Thymus (tissue), 14 donors: ENCODE measurements at places on chromosomes 3 and 15. TPM values are rescaled to one million over a fixed set of nuclear protein-coding genes. Genes with fewer than 3 reads are reported as not detected.

The VGLL3 gene
- total RNA-seq, result 0.24 TPM

The MORC1 gene
- total RNA-seq, result 0.05 TPM

- no peaks in the 10 kb centered on the region for H3K36me3 ChIP-seq
- no peaks in the 10 kb centered on the region for H3K4me1 ChIP-seq
- H3K27ac ChIP-seq, result no peak overlapping the region
- H3K27me3 ChIP-seq, result no peaks in the 10 kb centered on the region
- no peak for DNase-seq
Measured at GRCh38 chr3:67431887-67432286, 222.5 kb downstream of the SUCLG2 start.

DNA sequence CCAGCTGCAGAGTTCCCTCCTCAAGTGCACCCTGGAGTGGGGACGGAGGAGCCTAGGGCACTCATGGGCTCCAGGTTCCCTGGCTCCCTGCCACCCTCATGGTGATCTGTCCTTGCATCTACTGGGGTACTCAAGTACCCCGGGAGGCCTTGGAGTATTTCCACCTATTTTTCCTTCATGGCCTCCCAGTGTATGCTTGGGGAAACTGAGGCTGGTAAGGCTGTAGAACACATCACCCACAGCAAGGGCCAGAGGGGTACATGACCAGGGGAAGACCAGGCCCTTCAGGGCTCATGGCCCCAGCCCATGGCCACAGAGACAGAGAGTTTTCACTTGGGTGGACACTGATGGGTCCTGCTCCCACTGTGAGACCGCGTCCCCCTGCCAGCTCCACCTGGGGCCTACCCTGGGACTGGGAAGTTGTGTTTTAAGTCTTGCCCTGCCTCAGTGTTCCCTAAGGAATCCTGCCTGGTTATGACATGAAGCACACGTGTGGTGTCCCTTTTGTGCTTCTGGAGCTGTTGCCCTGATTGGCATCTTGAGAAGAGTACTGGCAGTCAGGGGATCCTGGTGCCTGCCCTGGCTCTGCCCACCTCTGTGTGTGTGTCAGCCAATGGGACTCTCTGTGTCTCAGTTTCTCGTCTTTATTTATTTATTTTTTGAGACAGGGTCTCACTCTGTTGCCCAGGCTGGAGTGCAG lies 132.8 kb downstream of the TJP1 start:
- DNase-seq, result no peak
- no peaks in the 10 kb centered on the region for H3K27me3 ChIP-seq
- H3K4me1 ChIP-seq, result no peaks in the 10 kb centered on the region

GRCh38 chr3:98812851-98813374 lies 49.8 kb downstream of the ST3GAL6 start:
- H3K4me3 ChIP-seq, result no peak overlapping the region
- no peaks in the 10 kb centered on the region for H3K27me3 ChIP-seq
- no peaks in the 10 kb centered on the region for H3K4me1 ChIP-seq
- no peak for DNase-seq
- no peak overlapping the region for H3K27ac ChIP-seq

DNA sequence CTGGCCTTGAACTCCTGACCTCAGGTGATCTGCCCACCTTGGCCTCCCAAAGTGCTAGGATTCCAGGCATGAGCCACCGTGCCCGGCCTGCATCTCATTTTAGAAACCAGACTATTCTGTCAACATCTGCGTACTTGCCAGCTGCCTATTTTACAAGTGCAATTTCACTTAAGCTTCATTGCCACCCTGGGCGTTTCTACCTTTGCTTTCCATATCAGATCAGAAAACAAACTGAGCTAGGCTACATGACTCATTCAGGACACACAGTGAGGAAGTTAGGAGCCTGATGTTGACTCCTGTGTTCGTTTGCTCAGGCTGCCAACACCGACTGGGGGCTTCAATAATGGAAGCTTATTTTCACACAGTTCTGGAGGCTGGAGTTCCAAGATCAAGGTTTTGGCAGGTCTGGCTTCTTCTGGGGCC lies 42.3 kb upstream of the KLHL25 start:
- H3K4me3 ChIP-seq, result no peak overlapping the region
- no peak for DNase-seq
- H3K4me1 ChIP-seq, result peaks cover 4% of the 10 kb centered on the region
- H3K36me3 ChIP-seq, result no peaks in the 10 kb centered on the region
- H3K27ac ChIP-seq, result no peak overlapping the region

- no peak for DNase-seq
- H3K27me3 ChIP-seq, result no peaks in the 10 kb centered on the region
- H3K36me3 ChIP-seq, result no peaks in the 10 kb centered on the region
- no peak overlapping the region for H3K4me3 ChIP-seq
- peaks cover 69% of the 10 kb centered on the region for H3K4me1 ChIP-seq
Measured at GRCh38 chr15:40334941-40335795, 5.6 kb downstream of the CCDC9B start.
